Stimulated activated CD8-positive, alpha-beta memory T cell treated with anti-CD3 and anti-CD28 coated beads, Interleukin-15, amount 100 ng/mL, for 4 hours (primary cell): ENCODE measurements at places on chromosomes 1 and 21.

- no peak for DNase-seq
Observed at GRCh38 chr1:217871955-217872354, 240.8 kb downstream of the SPATA17 start.

DNA sequence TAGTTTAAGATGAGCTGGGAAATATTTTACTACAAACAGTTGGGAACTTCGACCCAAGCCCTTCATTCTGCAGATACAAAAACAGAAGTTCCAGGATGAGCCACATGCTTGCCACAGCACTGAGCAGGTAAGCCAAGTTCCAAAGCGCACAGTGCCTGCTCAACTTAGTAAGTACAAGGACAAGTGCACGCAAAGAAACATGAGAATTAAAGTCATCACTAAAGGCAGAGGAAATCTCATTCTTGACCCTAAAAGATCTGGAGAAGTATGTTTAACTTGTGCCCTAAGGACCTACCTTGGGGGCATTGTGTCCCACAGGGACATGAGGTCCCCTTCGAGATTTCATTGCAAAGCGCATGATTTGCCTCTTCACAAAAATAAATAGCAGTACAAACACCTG, 1.2 kb upstream of the UBAP2L start:
- no peak for DNase-seq

DNA sequence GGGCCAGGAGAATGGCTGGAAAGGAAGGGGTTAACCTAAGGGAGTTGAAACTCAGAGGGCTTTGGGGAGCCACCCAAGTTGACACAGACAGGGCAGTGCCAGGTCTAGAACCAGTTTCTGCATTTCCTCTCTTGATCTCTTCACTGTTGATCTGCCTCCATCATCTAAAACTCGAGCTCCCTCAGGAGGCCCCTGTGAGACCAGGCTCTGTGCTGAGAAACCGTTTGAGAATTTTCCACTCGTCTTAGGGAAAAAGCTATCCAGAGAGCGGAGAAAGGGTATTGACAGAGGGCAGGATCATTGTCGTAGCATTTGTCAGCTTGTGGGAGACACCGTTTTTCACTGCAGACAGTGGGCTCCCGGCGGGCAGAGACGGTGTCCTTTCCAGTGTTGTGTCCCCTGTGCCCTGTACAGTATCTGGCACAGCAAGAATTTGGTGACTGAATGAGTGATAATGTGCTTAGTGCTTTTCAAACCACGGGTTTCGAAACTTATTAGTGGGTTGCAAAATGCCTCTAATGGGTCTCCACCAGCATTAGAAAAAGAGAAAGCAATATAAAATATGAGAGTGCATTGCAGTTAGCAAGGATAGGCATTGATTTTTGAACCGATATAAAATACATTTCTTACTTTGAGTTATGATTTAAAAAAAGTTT, 31.1 kb downstream of the PROK1 start:
- DNase-seq: no peak

- no peak for DNase-seq
Observed at GRCh38 chr21:38422082-38422481, 76.2 kb downstream of the ERG start.

- DNase-seq: no peak
Observed at GRCh38 chr1:31700468-31701090, 3.2 kb downstream of the COL16A1 start.

DNA sequence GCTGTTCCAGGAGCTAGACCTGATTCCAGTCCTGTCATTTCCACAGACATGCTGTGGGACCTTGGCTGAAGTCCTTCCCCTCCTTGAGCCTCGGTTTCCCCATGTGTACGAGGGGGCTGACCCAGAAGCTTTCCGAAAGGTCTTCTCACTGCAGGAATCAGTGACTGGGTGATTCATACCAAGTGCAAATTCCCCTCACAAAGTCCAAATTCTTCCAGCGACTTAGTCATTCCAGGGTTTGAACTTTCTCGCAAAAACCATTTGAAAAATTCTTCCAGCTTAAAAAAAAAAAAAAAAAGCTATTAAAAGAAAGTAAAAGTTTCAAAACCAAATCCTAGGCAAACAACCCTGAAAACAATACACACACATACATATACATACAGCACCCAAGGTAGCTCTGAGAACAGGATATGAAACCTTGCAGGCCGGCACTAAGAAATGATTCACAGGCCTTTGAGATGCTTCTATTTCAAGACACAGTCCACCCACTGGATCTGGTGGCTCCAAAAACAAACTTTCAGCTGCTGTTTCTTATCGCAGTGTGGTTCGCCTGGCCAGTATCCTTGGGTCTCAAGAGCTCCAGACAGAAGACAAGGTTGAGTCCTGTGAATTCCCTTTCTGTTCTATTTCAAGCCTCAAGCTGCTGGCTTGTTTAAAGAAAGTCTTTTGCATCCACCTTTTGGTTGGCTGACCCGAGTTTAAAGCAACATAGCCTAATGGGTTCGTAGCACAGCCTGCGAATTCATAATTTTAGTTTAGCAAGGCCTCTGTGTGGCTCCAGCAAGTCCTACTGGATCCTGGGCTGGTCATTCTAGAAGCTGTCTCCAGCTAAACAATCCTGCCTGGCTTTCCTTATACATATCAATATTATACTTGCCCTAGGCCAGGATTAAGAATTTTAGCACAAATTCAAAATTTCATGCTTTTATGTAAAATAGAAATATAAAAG, 18.0 kb upstream of the ID3 start:
- DNase-seq: no peak

GRCh38 chr21:32285476-32285875, 6.6 kb upstream of the MIS18A start:
- no peak for DNase-seq

DNA sequence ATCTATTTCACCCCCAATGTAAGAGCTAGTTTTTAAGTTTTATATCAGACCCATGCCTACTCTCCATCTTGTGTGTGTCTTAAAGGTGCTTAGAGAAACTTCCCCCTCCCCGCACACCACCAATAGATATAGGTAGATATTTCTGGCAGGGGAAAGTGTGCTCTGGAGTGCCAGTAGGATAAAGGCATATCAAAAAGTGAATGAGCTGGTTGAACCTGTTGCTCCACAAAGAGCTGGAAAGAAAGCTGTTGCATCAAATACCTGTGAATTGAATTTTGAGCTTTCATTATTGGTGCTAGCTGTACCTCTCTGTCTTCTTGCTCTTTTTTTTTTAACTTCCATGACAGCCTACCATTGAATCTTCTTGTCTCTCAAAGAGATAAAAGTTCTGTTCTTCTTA, 32.8 kb downstream of the ARID1A start:
- DNase-seq: no peak

DNA sequence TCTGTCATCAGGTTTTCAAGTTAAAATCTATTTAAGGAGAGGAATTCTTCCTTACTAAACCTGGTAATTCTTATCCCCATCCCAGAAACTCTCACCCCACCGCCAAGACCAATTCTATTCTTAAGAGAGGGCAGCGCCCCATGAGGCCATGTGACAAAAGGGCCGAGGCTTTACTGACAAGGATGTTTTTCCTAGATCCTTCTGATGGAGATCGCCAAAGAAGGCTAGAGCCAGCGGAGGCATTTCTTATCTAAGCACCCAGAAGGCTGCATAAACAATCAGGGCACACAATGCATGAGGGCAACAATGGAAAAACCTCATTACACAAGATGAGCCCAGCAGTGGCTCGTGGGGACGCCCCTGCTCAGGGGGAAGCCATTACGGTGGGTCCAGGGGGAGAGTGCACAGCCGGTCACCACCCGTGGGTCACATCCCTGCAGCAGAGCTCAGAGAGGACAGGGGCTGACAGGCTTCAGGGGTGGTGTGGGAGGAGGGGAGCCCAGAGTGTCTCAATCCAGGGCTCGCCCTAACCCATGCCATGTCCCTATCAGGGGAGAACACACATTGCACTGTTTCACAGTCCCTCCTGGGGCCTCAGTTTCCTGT, 88.7 kb downstream of the ITPKB start:
- no peak for DNase-seq

GRCh38 chr1:212690816-212691403, 8.7 kb downstream of the BATF3 start:
- no peak for DNase-seq

GRCh38 chr1:63327417-63328054, 5.2 kb downstream of the FOXD3 start:
- no peak for DNase-seq

DNA sequence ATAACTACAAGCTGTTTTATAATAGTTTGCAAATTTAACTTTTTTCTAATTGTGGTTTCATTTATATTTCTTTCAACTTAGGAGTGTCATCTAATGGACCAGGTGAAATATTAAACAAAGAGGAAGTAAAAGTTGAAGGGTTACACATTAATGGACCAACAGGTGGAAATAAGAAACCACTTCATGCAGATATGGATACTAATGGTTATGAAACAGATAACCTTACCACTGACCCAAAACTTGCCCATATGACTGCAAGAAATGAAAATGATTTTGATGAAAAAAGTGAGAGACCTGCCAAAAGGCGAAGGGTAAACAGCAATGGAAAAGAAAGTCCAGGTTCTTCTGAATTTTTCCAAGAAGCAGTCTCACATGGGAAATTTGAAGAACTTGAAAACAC, 59.7 kb downstream of the MIER1 start:
- no peak for DNase-seq

DNA sequence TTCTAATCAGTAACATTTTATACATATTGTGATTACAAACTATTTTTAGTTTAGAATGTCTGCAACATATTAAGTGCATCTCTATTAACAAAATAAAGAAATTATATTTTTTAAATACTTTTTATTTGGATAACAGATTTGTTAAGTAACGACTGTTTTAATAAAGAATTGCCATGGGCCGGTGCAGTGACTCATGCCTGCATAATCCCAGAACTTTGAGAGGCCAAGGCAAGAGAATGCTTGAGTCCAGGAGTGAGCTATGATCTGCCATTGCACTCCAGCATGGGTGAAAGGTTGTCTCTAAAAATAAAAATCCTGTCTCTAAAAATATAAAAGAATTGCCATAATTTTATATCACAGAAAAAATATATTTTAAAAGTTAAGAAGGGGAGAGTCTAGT, 4.1 kb downstream of the LRRIQ3 start:
- DNase-seq: no peak

GRCh38 chr1:26372039-26372438, 511 bp downstream of the ZNF683 start:
- DNase-seq: no peak

DNA sequence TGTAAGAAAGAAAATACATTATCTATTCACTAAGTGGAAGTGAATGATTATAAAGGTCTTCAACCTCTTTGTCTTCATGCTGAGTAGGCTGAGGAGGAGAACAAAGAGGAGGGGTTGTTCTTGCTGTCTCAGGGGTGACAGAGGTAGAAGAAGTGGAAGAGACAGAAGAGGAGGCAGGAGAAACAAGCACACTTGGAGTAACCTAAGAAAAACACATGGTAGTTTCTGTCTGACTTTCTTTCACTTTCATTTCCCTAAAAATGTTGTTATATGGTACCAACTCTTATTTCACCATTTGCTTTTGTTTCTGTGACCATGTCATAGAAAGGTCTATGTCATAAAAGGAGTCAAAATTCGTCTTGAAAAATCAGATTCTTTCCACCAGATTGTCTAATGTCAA, 696.6 kb upstream of the BRINP3 start:
- DNase-seq: no peak

GRCh38 chr1:203628201-203629015, 1.8 kb downstream of the ATP2B4 start:
- no peak for DNase-seq

- no peak for DNase-seq
Observed at GRCh38 chr1:199089393-199090122, 450.7 kb downstream of the PTPRC start.

GRCh38 chr1:207853372-207853757, 57.6 kb downstream of the CD34 start:
- no peak for DNase-seq

GRCh38 chr1:10399444-10399941, 629 bp downstream of the PGD start:
- no peak for DNase-seq

- no peak for DNase-seq
Observed at GRCh38 chr1:191798178-191798577, 360.1 kb upstream of the RGS18 start.

GRCh38 chr1:164830628-164831027, 271.6 kb downstream of the PBX1 start:
- DNase-seq: no peak

GRCh38 chr1:71657891-71658679, 577.2 kb upstream of the ZRANB2 start:
- no peak for DNase-seq

DNA sequence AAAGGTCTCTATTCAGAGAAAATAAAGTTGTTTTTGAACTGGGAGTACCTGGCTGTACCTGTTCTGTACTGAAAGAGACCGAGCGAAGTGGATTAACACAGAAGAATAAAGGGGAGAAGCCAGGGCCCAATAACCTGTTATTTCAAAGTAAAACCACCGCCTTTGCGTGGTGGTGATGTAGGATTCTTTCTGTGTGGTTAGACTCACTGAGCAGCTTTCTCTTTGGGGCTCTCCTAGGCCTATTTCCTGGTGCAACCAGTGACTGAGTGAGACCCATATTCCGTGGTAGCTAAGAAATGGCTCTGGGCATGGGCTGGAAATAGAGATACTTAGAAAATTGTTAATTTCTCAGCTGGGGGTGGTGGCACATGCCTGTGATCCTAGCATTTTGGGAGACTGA, 99.9 kb downstream of the XCL2 start:
- DNase-seq: no peak

GRCh38 chr1:196678510-196678884, 26.7 kb downstream of the CFH start:
- DNase-seq: no peak

GRCh38 chr1:208500375-208500774, 256.2 kb upstream of the PLXNA2 start:
- no peak for DNase-seq

GRCh38 chr21:43611598-43612369, 47.5 kb downstream of the HSF2BP start:
- no peak for DNase-seq

- DNase-seq: no peak
Observed at GRCh38 chr1:2925918-2926317, 95.3 kb upstream of the ACTRT2 start.

GRCh38 chr1:107966550-107966949, 1.6 kb upstream of the VAV3 start:
- DNase-seq: no peak

DNA sequence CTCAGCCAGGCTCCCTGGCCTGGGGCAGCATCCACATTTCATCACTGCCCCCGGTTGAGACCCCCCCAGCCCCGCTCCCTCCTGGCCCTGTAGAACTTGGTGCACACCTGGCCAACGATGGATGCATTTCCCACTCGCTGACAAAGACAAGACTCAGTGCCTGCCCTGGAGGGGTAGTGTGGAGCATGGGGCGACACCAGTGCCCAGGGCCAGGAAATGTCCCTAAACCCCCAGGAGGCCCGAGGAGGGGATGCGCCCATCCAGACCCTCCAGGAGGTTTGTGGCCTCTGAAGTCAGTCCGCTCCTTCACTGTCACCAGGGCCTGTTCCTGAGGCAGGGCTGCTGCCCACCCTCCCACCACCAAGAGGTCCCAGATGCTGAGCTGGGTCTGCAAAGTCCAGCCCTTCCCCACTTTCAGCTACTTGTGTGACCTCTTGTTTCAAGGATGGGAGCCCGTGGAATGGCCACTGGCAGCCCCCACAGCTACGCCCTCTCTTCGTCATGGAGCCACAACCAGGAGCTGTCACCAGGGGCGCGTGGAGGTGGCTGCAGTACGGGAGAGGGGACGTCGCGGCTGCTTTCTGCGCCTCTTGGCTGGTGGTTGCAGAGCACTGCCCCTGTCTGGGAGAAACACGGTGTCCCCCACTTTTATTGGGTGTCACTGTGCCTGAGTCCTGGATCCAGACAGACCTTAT, 35.7 kb downstream of the AJAP1 start:
- DNase-seq: no peak
